ENCODE measurements at places on chromosomes 12 and 14. TPM values are rescaled to one million over a fixed set of nuclear protein-coding genes. Genes with fewer than 3 reads are reported as not detected.

The SEL1L gene
- 59.0 TPM for total RNA-seq

The ADAM20 gene
- 0.16 TPM for total RNA-seq

The ERP27 gene
- 7.7 TPM for total RNA-seq

The CD27 gene
- 67.3 TPM for total RNA-seq

The CARMIL3 gene
- 3.3 TPM for total RNA-seq

The SLC7A7 gene
- total RNA-seq = 0.58 TPM

The ZFYVE1 gene
- 14.7 TPM for total RNA-seq

The ESPL1 gene
- 137 TPM for total RNA-seq
